Stimulated activated CD4-positive, alpha-beta T cell treated with anti-CD3 and anti-CD28 coated beads, Interleukin-1b, Interleukin-23, amount 100 ng/mL, for 1 hour (primary cell): ENCODE measurements at places on chromosomes 3 and 15.

- DNase-seq: no peak
Measured at GRCh38 chr3:141275032-141275422, 43.4 kb downstream of the PXYLP1 start.

GRCh38 chr3:185397676-185398075 is 34.7 kb downstream of the MAP3K13 start:
- no peak for DNase-seq

GRCh38 chr3:149575213-149575960 is 82.4 kb downstream of the WWTR1 start:
- no peak for DNase-seq

DNA sequence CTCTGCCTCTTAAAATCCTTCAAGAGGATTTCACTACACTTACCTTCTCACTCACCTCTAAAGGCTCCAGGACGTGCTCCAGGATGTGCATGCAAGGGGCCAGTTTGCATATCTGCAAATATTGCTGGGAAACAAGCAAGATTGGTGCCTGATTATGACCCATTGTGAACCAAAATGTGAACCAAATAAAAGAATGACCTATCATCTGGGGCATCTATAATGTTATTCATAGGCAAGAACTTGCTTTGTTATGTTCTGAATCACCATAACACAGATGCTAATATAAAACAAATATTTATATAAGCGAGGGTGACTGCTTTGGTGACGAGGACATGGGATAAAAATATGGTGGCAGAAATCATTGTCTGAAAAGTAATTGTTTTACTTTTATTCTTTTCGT is 5.5 kb downstream of the IL12A start:
- DNase-seq: no peak

GRCh38 chr15:90412356-90413194 is 24.5 kb downstream of the IQGAP1 start:
- DNase-seq: no peak

DNA sequence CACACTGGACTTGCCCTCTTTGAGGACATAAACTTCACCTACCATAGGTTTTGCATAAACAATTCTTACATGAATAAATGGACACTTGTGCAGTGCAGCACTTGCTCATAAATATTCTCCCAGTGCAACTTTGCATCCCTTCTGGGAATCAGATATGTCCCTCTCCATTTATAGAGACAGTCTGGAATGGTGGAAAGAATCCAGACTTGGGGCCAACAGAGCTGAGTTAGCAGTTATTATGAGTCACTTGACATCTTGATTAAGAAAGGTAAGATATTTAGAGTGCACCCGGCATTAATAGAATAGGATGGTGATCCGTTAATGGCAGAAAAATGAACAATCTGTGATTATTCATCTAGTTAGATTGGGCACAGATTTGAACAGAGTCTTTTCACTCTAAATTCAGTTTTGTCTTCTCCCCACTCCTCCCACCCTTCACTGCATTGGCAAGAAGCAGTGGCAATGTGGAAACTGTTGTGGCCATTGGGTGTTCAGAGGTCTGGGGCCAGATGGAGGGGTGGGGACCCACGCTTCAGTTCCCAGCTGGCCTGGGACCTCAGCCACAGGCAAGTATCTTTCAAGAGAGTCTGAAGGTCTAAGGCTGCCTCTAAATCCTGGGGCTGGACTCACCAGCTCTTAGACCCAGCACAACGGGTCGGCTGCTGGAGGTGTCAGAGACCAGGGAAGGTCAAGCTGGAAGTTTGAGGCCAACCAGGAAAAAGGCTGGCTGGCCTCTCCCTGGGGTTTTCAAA is 58.9 kb upstream of the KY start:
- no peak for DNase-seq
